ENCODE measurements at places on chromosomes 16 and 17.

- peak; percentile 55 for DNase-seq
These were observed 7.9 kb downstream of the HERPUD1 start for GRCh38 chr16:56939801-56940200.

DNA sequence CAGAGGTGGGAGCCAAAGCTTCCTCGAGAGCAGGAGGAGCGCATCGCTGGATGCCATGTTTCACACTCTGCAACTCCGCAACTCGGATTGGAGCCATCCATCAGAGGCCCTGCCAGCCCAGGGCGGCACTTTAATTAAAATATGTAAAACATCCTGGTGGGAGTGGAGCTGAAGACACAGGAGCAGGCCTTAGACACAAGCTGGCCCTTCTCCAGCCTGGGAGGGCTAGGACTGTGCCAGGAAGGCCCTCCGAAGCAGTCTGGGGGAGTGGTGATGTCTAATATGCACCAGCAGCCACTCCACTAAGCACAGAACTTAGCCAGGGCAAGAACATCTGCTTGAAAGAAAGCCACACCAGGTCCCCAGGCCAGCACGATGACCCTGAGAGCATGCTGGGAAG, 5.8 kb upstream of the CCDC182 start:
- no peak for DNase-seq

DNA sequence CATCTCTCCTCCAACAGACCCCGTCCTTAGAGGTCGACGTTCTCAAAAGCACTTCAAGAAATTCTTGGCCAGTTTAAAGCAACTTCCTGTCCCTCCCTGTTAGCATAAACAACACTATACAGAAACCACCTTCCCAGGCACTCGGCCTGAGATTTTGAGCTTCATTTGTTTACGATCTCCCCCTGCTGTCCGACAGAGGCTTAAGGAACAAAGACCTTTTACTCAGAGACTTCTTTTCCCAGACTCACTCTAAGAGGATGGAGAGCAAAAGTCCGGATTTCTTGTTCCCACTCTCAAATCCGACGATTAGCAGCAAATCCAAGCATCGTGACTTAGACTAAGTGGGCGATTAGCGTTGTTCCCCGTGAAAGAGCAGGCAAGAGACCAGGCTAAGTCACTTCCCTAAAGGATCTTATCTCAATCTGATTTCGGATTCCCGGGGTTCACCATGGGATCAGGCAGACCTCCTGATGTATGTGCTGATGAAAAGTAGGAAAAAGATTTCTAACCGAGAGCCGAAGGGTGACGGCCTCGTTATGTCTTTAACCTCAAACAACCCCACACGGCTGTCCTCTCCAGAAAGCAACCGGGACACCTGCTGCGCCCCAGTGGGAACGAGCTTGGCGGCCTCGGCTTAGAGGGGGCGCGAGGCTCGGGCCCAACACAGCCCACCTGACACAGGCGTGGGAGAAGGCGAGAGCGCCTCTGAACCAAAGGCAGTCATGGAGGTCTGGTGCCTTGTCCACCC, 598 bp downstream of the INPP5K start:
- DNase-seq, result no peak

GRCh38 chr17:49111934-49112333, 20.6 kb upstream of the B4GALNT2 start:
- DNase-seq, result no peak

DNA sequence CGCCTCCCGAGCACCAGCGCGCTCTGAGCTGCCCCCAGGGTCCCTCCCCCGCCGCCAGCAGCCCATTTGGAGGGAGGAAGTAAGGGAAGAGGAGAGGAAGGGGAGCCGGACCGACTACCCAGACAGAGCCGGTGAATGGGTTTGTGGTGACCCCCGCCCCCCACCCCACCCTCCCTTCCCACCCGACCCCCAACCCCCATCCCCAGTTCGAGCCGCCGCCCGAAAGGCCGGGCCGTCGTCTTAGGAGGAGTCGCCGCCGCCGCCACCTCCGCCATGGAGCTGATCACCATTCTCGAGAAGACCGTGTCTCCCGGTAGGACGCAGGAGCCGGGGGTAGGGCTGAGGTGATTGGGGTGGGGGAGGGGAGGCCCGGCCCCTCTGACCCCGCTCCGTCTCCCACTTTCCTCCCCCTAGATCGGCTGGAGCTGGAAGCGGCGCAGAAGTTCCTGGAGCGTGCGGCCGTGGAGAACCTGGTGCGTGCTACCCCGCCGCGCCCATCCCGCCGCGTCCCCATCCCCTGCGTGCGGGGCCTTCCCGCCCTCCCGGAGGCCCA, 329 bp downstream of the KPNB1 start:
- DNase-seq, result no peak

GRCh38 chr17:76884995-76885893, 17.0 kb downstream of the MGAT5B start:
- DNase-seq, result no peak

DNA sequence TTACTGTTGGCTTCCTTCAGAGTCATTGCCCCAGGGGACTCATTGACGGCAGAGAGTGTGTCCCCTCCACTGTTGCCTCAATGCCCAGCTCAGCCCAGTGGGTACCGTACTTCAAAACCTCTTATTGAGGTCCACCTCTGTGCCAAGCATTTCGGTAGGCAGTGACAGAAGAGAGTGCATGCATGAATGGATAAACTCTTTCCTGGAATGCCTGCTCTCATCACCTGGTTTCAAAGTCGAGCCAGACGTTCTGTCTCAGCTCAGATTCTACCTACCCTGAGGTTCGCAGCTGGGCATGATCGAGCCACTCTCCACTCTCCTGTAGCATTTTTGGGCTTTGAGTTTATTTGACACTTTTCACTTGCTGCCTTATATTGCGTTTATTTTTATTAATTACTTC, 647.0 kb downstream of the MAF start:
- no peak for DNase-seq

DNA sequence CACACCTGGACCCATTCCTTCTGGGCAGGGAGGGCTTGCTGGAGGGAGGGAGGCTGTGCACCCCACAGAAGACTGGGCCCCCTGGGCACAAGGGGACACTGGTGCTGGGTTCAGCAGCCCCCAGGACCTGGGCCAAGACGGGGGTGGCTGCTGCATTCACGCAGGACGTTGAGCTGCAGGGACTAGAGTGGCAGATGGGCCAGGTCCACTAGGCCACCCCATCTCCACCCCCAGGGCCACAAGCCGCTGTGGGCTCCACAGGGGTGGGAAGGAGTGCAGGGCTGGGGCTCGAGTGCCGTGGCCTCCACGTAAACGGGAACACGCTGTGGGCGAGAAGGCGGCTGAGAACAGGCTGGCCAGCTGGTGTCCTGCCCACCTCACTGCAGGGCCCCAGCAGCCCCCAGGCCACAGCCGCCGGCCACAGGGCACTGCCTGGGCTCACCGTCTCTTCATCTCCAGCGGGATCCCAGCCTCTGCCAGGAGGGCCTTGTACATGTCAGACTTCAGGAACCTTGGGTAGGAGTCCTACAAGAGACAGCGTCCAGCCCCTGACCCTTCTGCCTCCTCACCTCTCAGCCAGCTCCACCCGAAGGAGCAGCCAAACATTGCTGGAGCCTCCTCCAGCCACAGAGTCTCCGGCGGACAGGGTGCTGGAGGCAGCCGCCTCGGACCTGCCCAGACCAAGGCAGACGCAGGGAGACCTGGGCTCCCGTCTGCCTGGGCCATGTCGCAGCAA, 6.5 kb downstream of the RGS11 start:
- no peak for DNase-seq

- DNase-seq, result no peak
These were observed 363.1 kb downstream of the WWOX start for GRCh38 chr16:78462288-78463208.

DNA sequence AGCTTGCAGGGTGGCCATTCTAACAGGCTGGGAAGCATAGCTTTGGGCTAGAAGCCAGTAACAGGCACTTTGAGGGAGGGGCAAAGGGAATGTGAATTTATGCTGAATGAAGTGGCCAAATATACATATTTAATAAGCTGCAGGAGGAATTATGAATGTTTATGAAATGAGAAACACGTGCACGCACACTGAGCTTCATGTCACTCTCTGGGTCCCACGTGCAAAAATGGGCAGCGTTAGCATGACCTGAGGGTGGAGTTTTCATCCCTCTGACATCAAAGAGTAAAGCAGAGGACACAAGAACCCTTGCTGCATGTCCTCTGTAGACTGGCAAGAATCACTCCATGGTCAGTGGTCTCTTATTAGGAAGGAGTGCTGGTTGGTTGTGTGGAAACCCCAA, 337.0 kb downstream of the UTP18 start:
- DNase-seq, result no peak

DNA sequence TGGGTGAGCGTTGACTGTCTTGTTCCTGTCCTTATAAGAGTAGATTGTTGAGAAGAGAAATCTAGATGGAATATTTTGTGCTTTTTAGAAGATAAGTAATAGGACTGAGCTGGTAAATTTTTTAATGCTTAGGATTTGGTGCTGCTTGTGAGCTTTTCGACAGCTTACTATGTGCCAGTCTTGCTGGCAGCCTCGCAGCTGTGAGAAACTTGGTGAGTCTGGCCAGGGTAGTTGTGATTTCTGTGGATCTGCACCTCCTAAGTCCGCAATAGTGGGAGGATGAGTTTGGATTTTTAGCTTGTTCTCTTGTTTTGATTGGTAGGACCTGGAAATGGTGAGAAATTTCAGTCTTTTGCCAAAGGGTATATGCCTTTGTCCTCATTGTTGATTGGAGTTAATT, 3.6 kb downstream of the SOCS7 start:
- DNase-seq, result no peak

DNA sequence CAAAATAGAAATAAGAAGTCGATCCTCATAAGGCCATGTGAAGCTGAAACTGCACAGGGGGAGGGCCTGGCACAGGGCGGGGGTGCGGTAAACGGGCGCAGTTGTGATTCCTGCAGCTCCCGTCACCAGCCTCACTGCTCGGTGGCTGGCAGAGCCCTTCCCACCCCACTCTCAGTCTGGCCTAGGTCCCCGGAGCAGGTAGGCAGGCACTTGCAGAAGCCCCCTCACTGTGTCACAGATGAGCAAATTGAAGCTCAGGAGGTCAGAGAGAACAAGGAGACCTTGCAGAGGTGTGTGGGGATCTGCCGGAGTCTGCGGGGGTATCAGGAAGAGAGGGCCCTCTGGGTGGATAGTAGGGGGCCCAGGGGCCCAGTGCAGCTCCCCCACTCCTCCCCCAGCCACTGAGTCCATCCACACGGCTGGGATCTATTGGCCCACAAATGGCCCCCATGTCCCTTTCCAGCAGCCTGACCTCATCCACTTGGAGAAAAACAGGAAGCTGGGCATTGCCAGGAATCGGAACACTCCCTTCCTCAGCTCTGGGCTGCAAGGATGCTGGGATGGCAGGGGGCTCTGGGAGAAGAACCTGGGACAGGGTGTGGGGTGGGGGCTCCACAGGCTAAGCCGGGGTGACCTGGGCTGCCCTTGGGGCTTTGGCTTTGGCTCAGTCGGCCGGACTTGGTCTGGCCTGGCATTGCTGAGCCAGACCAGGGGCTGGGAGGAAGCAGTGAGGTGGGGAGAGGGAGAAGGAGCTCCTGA, 21.4 kb upstream of the MAP3K14 start:
- no peak for DNase-seq

DNA sequence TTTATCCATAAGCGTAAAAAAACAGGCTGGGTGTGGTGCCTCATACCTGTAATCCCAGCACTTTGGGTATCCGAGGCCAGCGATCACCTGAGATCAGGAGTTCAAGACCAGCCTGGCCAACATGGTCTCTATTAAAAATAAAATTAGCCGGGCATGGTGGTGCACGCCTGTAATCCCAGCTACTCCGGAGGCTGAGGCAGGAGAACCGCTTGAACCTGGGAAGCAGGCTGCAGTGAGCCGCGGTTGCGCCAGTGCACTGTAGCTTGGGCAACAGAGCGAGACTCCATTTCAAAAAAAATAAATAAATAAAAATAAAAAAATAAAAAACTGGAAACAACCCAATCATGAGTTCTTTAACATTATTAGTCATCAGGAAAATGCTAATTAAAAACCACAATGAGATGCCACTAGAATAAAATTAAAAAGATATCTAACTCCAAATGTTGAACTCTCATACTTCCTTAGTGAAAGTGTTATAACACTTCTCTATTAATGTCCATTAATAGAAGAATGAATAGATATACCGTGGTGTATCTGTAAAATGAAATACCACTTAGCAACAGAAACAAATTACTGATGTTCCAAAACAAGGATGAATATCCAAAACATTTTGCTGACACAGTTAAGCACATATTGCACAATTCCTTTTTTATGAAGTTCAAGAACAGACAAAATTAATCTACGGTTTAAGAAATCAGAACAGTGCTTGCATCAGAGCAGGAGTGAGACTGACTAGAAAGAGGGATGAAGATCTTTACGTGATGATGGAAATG, 13.1 kb downstream of the MPHOSPH6 start:
- DNase-seq, result no peak

GRCh38 chr17:56203430-56203829, 50.2 kb downstream of the ANKFN1 start:
- no peak for DNase-seq

DNA sequence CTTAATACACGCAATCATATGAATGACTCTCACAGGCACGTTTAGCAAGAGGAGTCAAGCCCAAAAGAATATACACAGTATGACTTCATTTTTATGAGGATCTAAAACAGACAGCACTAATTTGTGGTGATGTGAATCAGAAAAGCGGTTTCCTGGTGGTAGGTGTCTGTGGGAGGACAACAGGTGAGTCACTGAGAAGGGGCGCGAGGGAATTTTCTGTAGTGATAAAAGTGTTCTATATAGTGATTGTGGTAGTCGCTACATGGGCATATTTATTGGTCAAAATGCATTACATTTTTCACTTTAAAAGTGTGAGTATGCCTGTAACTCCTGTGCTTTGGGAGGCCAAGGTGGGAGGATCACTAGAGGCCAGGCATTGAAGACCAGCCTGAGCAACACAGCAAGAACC, 7.6 kb upstream of the TNRC6A start:
- no peak for DNase-seq

- no peak for DNase-seq
These were observed 5.3 kb downstream of the KDM6B start for GRCh38 chr17:7839190-7839875.

DNA sequence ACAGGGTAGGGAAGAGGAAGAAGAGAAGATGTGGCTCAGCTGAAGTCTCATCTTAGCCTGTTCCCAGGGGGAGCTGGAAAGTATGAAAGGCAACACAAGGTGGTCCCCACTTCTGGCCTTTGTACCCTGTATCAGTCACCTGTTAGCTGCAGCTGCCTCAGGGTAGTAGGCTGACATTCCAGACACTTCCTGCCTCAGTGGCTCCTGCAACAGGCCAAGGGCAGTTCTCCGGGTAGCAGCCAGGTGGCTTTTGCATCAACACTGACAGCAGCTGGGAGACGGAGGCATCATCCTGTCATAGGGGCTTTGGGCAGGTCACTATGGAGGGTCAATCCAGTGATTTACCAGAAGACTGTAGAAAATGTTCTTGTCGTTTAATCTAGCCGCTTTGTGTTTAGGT, 124.0 kb downstream of the RGS9 start:
- no peak for DNase-seq
